Effector memory CD8-positive, alpha-beta T cell (primary cell): ENCODE measurements at places on chromosomes 1 and 21.

GRCh38 chr1:246146804-246147523, 360.1 kb downstream of the SMYD3 start:
- DNase-seq: no peak

GRCh38 chr1:197776351-197777105, 1.2 kb upstream of the DENND1B start:
- DNase-seq: peak; percentile 5

GRCh38 chr1:89487972-89488371, 36.7 kb upstream of the LRRC8B start:
- no peak for DNase-seq

- DNase-seq: no peak
Observed at GRCh38 chr21:38244885-38245869, 11.6 kb upstream of the KCNJ15 start.

- no peak for DNase-seq
Observed at GRCh38 chr1:62988867-62989266, 204.9 kb downstream of the ATG4C start.

- DNase-seq: no peak
Observed at GRCh38 chr1:239361403-239361802, 25.0 kb upstream of the CHRM3 start.

GRCh38 chr1:10962483-10962882, 50.0 kb upstream of the TARDBP start:
- DNase-seq: no peak

DNA sequence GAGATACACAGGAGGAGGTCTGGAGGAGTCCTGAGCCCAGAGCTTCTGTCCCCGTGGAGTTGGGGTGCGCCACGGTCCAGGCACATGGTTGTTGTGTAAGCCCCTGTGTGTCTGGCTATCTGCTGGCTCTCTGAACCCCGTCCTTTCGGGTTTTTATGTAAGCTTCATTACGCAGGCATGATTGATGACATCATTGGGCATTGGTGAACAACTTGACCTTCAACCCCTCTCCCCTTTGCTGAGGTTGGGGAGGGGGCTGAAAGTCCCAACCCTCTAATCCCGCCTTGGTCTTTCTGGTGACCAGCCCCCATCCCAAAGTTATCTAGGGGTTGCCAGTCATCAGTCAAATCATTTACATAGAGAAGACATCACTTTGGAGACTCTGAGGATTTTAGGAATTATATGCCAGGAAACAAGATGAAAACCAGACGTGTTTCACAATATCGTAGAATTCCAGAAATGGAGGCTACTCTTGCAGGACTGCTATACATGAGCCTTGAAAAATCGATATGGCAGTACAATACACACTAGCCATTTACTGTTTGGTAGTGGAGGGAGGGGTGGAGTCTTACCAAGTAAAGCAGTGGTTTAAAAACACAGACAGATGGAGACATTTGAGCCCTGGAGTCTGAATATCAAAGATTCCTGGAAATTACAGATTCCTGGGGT, 69.8 kb upstream of the SCAF4 start:
- no peak for DNase-seq

- DNase-seq: no peak
Observed at GRCh38 chr21:38380481-38381137, 117.7 kb downstream of the ERG start.

- peak; percentile 46 for DNase-seq
Observed at GRCh38 chr1:9615316-9616063, 26.8 kb downstream of the TMEM201 start.

GRCh38 chr1:58573138-58573537, 3.9 kb downstream of the TACSTD2 start:
- DNase-seq: no peak

- DNase-seq: no peak
Observed at GRCh38 chr1:71828431-71829012, 453.8 kb downstream of the NEGR1 start.

- DNase-seq: no peak
Observed at GRCh38 chr1:30995990-30996612, 69.4 kb downstream of the PUM1 start.

GRCh38 chr1:87728169-87728568, 399.5 kb downstream of the LMO4 start:
- no peak for DNase-seq

DNA sequence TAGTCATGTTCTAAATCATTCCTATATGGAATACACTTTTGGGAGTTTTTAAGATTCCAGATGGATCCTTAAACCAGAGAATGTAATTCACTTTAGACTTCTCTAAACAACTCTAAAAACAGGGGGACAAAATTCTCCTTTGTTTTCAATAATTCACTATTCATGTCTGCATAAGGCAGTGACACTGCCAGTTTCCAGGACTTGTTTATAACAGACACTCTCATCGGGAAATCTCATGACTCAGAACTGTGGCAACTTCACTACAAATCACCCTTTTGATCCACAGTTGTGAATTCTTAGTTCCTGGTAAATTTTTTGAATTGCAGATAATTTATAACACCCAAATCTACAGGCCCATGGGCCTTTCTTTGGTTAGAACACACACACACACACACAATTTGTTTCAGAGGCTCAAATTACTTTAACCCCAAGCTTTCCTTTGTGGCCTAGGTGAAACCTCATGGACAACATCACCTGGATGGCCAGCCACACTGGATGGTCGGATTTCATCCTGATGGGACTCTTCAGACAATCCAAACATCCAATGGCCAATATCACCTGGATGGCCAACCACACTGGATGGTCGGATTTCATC, at the start of gene OR2T4:
Gene OR2T4 (plus strand): TSS at position 545 of the 595 bp plus-strand sequence. CDS start 0 bp downstream, at position 545.
- no peak for DNase-seq

- no peak for DNase-seq
Observed at GRCh38 chr1:29974316-29974724, 738.0 kb downstream of the PTPRU start.

DNA sequence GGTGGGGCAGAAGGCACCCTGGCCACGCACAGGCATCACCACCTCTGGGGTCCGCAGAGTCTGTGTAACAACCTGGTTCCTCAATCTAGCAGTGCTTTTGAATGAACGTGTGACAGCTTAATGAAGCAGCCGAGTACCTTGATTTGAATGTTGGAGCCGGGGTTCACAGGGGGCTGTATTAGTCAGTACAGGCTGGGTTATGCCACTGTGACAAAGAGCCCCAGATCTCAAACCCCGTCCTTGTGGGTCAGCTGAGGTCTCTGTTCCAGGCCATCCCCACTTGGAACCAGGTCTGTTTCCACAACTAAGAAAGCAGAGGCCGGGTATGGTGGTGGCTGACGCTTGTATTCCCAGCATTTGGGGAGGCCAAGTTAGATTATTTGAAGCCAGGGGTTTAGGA, 10.5 kb downstream of the TMEM240 start:
- DNase-seq: no peak

GRCh38 chr1:117857418-117857817, 72.0 kb downstream of the GDAP2 start:
- no peak for DNase-seq

GRCh38 chr1:185096531-185096930, 51.2 kb downstream of the RNF2 start:
- DNase-seq: no peak

DNA sequence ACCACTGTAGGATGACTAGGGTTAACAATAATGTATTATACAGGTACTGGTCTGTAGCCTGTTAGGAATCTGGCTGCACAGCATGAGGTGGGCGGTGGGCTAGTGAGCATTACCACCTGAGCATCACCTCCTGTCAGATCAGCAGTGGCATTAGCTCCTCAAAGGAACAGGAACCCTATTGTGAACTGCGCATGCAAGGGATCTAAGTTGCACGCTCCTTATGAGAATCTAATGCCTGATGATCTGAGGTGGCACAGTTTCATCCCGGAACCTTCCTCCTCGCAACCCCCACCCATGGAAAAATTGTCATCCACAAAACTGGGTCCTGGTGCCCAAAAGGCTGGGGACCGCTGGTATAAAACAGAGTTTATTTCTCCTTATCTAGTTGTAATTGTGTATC, 147.6 kb downstream of the FGGY start:
- no peak for DNase-seq

GRCh38 chr1:101238031-101238628, 1.3 kb downstream of the S1PR1 start:
- DNase-seq: peak; percentile 30

GRCh38 chr1:114154963-114155322, 1.3 kb upstream of the SYT6 start:
- DNase-seq: peak; percentile 14

DNA sequence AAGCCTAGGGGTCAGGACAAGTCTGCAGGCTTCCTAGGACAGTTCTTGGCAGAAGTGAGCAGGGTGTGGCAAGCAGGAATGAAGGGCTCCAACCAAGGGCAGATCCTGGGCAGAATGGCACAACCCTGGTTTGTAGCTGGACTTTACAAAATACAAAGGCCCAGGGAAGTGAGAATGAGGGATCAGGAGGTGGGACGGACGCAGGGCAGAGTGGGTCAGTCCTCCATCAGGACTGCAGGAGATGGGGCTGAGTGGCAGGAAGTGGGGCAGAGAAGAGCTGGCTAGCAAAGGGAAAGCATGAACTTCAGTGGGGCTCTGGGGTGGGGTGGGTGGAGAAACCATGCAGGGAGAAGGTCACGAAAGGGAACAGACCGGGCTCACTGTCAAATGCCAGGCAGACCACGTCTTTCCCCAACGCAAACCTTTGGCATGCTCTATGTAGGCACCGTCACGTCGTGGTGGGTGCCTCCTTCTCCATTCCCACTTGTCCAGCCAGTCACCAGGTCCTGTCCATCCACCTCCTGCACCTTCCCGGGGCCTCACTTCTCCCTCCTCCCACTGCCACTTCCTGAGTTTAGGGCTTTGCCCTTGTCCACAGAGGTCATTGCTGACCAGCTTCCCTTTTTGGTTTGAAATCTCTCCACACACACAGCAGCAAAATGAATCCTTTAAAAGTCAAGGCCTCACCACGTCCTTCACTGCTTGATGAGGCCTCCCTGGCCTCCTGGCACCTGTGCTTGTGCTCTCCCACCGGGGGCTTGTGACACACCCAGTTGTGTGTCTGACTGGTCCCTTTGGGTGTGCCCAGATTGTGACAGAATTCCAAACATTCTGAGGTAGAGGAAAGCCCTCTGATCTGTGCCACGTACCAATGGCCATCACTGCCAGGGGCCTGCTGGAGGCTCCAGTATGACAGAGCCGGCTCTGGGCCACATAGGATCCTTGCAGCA, 8.7 kb upstream of the CLDN19 start:
- DNase-seq: no peak

DNA sequence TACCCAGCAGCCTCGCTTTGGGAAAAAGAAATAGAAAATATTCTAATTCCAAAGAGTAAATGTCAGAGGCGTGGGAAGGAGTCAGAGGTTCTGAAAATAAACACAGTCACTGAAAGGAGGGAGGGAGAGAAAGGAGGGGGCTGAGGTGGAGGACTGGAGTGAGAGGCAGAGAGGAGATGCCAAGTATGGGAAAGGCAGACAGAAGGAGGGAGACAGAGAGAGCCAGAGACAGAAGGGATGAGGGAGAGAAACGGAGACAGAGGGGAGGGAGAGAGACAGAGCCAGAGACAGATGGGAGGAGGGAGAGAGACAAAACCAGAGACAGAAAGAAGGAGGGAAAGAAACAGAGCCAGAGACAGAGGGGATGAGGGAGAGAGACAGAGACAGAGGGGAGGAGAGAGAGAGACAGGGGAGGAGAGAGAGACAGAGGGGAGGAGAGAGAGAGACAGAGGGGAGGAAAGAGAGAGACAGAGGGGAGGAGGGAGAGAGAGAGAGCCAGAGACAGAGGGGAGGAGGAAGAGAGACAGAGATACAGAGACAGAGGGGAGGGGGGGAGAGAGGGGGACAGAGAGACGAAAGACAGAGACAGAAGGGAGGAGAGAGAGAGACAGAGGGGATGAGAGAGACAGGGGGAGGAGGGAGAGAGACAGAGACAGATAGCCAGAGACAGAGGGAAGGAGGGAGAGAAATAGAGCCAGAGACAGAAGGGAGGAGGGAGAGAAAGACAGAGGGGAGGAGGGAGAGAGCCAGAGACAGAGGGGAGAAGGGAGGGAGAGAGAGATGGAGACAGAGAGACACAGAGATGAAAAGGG, 525.5 kb downstream of the MATN1 start:
- DNase-seq: no peak

DNA sequence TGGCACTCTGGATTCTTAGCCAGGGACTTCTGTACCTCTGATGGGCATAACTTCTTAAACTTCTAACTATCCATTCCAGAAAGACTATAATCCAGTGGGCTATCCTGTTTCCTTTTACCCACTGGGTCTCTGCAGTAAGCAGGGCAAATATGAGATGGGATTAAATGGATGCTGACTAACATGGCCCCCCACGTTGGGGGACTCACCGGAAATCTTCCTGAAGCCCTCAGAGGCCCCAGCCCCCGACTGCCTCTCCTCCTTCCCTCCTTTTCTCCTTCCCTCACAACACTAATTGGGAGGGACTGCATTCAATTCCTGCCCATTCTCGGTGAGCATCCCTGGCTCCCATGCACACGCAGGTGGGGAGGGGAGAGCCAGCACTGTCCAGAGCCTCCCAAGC, 70.1 kb downstream of the SSBP3 start:
- DNase-seq: no peak

DNA sequence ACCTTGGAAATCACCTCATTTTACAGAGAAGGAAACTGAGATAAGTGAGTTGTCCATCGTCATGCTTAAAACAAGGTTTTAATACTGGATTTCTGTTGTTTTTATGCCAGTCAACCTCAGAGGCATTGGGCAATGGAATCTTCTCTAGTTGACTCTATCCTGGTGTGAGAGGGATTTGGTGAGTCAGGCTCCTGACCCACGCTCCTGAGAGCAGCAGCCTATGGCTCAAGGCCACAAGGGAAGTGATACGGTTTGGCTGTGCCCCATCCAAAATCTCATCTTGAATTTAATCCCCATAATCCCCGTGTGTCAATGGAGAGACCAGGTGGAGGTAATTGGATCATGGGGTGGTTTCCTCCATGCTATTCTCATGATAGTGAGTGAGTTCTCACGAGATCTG, 90.1 kb downstream of the TLR5 start:
- DNase-seq: no peak

- DNase-seq: no peak
Observed at GRCh38 chr1:178500091-178500770, 3.5 kb upstream of the CLEC20A start.

GRCh38 chr1:68269637-68270430, 37.5 kb upstream of the WLS start:
- DNase-seq: no peak

GRCh38 chr1:67192902-67193301, 26.6 kb downstream of the IL23R start:
- no peak for DNase-seq

DNA sequence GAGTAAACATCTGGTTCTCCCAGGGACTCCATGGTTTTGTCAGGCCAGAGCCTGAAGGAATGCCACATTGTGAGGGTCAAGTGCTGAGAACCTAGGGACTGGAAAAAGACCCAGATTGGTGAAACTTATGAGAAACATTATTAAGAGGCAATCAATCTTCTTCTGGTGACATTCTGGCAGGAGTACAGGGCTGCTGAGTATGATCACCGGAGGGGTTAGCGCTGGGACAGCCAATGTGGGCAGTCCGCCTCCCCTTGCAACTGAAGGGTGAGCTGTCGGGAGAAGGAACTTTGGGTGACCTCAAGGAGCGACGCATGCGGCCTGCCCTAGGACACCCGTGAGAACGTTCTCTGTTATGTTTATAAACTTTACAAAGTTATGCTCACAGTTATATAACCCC, 429.0 kb downstream of the LMO4 start:
- DNase-seq: no peak

GRCh38 chr1:165829888-165830287, 2.5 kb downstream of the UCK2 start:
- DNase-seq: no peak

- no peak for DNase-seq
Observed at GRCh38 chr1:217965156-217965786, 319.8 kb upstream of the RRP15 start.
